Aorta (tissue), 5 donors: ENCODE measurements at places on chromosomes 11 and 22. TPM values are rescaled to one million over a fixed set of nuclear protein-coding genes. Genes with fewer than 3 reads are reported as not detected.

SORL1 gene
- total RNA-seq: 37.2 TPM

NXPE4 gene
- not detected for total RNA-seq

GPR83 gene
- total RNA-seq: not detected

OR52K2 gene
- not detected for total RNA-seq

OSM gene
- total RNA-seq: 1.4 TPM

IGLL1 gene
- not detected for total RNA-seq

TMEM258 gene
- 84.1 TPM for total RNA-seq

HNRNPUL2 gene
- 47.2 TPM for total RNA-seq

ARSA gene
- total RNA-seq: 53.5 TPM

MIAT gene
- 1.6 TPM for total RNA-seq

STK33 gene
- 3.8 TPM for total RNA-seq

UPK3A gene
- total RNA-seq: not detected

NFRKB gene
- total RNA-seq: 30.9 TPM

HTR3B gene
- total RNA-seq: not detected

PTPN5 gene
- total RNA-seq: 2.1 TPM

SCYL1 gene
- total RNA-seq: 74.0 TPM

TRPC6 gene
- 5.4 TPM for total RNA-seq

KRTAP5-9 gene
- 0.57 TPM for total RNA-seq

KIRREL3 gene
- total RNA-seq: 0.90 TPM

CEP57 gene
- 24.5 TPM for total RNA-seq

HMOX1 gene
- total RNA-seq: 53.6 TPM
